Astrocyte of the cerebellum (primary cell): ENCODE measurements at places on chromosomes 13 and 19.
A peak's percentile ranks its signal among the peaks of the same experiment; 100 is the strongest.

DNA sequence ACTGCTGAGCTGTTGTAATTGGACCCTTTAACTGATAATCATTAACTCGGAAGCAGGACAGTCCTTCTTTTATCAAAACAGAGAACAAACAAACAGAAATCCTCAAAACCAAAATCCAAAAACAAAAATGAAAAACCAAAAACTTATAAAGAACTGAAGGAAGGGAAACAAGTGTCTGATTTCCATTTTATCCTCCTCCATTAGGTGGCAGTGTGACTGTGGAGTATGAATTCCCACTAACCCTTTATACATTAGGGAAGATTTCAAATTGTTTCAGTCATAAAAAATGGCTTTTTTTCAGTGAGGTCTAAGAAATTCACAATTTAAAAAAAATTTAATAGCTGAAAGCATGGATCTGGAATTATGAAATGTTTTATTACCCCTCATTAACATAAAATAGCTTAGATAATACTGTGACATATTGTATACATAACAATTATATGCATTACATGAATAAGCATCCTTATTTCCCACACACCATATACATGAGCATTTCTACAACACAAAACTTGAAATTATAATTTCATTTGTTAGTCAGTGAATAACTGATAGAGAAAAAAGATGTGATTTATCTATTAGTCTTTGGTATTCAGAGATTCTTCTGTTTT is 1074.3 kb upstream of the PCDH9 start:
- DNase-seq = peak; percentile 29

DNA sequence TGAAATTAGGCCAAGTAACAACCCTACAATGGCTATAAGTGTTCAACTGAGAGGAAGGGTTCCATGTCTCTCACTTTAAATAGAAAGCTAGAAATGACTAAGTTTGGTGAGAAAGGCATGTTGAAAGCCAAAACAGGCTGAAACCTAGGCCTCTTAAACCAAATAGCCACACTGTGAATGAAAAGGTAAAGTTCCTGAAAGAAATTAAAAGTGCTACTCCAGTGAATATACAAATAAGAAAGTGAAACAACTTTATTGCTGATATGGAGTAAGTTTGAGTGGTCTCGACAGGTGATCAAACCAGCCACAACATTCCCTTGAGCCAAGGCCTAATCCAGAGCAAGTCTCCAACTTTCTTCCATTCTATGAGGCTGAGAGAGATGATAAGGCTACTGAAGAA is 209.6 kb downstream of the KLF12 start:
- no peak for DNase-seq

DNA sequence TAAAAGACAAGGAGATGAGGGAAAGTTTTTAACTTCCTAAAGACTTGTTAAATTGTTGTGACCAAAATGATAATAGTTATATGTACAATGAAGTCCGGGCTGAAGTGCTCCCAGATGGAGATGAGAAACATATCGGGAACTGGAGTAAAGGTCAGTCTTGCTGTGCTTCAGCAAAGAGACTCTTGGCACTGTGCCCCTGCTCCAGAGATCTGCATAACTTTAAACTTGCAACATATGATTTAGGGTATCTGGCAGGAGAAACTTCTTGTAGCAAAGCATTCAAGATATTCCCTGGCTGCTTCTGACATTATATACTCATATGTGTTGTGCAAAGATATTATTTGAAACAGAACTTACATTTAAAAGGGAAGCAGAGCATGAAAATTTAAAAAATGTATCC is 786.6 kb upstream of the SLITRK6 start:
- peak; percentile 78 for DNase-seq

GRCh38 chr19:29093553-29093908 is 119.4 kb downstream of the UQCRFS1 start:
- no peak for DNase-seq

DNA sequence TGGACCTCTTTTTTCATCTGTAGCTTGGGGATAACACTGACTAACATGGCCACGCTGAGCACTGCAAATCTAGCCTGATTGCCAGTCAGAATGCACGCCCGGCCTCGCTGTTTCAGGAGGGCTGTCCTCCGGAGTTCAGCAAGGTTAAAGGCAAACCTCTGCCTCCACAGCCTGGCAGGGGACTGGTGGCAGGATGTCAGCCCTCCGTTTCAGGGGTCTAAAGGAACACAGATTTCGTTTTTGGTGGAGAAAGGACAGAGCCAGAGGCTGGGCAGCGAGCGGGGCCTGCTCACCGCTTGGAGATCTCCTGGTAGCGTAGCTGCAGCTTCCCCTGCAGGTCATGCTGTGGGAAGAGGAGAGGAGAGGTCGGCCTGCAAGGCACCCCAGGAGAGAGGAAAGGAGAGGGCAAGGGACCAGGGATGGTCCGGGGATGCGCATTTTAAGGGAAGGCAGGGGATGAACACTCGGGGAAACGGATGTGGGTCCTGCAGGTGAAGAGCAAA is 560 bp downstream of the NDUFA7 start:
- no peak for DNase-seq

DNA sequence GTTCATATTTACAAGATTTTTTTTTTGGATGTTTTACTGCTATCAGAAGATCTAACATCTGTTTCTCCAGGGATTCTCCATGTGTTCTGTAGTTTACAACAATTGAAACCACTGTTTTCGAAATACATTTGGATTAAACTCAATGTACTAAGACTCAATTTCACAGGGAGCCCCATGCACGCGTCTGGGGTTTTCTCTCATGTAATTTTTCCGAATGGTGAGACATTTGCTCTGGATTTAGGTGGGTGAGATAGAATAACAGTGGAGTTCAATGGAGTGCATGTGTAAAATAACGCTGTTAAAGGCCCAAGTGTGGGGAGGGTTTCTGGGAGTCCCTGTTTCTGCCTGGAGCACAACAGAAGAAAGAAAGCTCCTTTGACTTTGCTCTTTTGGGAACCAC is 330.3 kb downstream of the TSHZ3 start:
- DNase-seq = no peak

- no peak for DNase-seq
Observed at GRCh38 chr13:25088562-25089221, 7.2 kb upstream of the PABPC3 start.

- no peak for DNase-seq
Observed at GRCh38 chr13:94384231-94384905, 95.1 kb downstream of the DCT start.

DNA sequence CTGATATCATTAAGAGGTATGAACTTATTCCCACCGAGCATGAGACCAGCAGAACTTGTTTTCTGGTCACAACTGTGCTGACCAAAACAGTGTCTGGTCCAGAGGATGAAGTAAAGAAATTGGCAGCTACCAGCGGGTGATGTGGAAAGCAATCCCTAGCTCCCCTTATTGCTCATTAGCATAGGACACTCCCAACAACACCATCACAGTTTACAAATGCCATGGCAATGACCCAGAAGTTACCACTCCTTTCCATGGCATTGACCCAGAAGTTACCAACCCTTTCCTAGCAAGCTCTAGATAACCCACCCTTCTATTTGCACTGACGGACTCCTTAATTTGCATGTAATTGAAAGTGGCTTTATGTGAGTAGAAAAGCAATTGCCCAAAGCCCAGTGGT is 1856.1 kb downstream of the OLFM4 start:
- DNase-seq = no peak

DNA sequence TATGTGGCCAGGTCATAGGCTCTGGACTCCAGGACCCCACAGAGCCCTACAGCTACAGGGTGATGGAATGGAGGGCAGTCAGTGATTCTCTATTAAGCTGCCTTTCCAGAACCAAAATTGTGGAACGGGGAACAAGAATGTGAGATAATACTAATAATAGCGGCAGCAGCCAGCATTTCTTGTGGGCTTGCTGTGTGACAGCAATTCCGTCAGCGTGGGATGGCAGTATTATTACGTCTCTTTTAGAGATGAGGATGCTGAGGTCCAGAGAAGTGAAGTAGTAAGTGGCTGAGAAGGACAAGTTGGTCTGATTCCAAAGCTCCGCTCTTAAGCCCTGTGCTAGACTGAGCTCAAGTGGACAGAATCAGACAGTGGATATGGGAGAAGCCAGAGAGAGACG is 24.4 kb downstream of the GRIK5 start:
- DNase-seq = no peak

DNA sequence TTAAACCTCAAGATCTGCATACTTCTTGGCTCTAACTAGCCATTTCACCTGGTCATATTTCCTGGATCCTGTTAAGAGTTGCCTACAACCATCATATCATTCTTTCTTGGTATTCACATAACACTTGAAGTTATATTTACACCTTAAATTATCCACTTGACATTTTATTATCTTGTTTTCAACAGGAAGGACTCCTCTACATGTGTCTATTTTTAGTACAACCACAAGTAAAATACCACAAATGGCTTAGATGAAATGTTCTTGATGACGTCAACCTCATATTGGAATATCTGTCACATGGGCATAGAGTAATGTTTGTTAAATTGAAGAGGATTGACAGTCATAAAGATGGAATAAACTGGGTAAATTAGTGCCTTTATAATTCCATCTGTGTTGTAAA is 9.4 kb downstream of the PCDH20 start:
- no peak for DNase-seq

DNA sequence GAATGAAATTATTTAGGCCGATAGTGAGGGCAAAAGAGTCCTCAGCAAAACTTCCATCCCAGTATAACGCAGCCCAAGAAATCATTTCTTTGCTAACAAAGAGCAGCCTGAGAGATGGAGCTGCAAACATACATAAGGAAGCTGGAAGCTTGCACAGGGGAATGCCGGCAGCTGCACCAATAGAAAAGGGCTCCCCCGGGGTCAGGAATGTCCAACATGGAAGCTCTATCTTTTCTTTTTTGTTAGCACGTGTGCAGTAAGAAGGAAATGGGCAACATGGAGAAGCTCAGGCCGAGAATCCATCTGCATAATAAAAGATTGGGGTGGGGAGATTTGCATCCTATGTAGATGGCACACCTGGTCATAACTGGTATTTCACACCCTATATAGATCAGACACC is 1363.5 kb upstream of the PCDH20 start:
- no peak for DNase-seq

DNA sequence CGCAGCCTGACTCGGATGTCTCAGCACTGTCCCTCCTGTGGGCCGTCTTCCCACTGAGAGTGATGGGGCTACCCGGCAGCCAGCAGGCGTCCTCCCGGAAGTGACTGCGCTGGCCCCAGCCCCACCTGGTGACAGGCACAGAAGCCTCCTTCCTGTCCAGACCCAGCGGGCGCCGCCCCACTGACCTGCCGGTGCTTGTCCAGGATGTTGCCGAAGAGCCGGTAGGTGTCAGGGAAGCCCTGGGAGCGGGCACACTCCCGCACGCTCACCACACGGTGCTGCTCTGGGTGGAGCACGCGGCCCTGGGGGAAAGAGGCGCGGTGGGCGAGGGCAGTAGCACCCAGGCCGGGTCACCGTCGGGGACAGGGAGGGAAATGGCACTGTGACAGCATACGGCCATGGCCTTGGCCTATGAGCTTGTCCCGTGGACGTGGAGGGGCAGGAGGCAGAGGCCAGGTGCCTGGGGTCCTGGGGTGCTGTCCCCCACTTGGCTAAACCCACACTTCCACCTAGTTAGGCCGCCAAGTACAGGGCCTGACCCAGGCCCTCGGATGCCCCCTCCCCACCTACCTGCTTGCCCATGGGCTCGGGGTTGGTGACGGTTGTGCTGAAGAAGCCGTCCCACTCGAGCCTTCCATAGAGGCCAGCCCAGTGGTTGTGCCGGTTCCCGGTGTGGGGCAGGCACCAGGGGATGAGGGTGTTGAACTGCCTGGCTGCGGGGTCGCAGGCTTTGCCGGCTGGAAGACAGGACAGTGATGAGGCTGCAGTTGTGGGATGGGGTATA is 16.0 kb upstream of the EIF3G start:
- DNase-seq = no peak
